Sigmoid colon (tissue), 7 donors: ENCODE measurements at places on chromosomes 5 and 9. TPM values are rescaled to one million over a fixed set of nuclear protein-coding genes. Genes with fewer than 3 reads are reported as not detected.

- no peak for DNase-seq
Measured at GRCh38 chr5:122333564-122333963, 21.5 kb downstream of the SNCAIP start.

GRCh38 chr9:70479880-70480291 is 65.4 kb upstream of the KLF9 start:
- peak; percentile 72 for DNase-seq

GRCh38 chr5:167821151-167821550 is 470.3 kb upstream of the WWC1 start:
- DNase-seq: no peak

DNA sequence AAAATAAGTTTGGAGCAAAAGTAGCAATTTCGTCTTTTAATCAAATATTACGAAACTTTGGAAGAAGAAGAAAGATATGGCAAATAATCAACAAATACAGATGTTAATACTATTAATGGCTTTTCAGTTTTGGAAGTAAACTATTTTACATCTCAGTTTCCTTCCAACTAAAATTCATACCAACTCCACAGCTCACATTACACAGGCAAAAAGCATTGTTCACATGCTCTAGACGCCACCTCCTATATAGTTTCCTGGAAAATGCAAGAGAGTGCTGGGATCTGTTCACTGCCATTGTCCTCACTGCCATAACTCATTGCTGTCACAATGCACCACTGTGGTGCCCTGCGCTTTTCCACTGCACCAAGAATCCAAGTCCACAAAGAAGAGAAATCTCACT is 149.0 kb upstream of the FTMT start:
- DNase-seq: no peak

- DNase-seq: no peak
Measured at GRCh38 chr5:82418608-82418950, 140.4 kb upstream of the RPS23 start.

DNA sequence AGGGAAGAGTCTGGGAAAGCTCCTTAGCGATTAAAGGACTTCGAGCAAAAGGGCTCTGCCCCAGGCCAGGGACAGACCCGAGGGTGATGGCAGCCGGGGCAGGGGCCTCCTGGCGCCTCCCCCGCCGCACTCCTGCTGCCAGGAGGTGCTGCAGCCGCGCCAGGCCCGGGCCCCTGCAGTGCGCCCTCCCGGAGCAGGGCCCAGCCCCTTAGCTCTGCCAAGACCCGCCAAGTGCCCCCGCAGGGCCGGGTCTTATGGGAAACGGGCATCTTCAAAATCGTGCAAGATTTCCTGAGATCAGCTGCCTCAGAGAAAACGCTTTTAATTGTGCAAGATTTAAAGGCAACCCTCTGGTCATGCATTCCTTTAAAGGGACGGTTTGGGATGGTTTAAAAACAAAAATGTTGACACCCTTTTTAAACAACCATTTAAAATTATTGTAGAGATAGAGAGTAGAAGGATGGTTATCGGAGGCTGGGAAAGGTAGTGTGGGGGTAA is 52.4 kb downstream of the CDC14B start:
- no peak for DNase-seq

FAM13B gene
- total RNA-seq: 81.7 TPM

FLT4 gene
- total RNA-seq: 5.3 TPM

- DNase-seq: no peak
Measured at GRCh38 chr5:18000744-18001143, 366.5 kb downstream of the TAF11L14 start.

GRCh38 chr5:78429332-78429980 is 69.0 kb downstream of the SCAMP1 start:
- no peak for DNase-seq

DNA sequence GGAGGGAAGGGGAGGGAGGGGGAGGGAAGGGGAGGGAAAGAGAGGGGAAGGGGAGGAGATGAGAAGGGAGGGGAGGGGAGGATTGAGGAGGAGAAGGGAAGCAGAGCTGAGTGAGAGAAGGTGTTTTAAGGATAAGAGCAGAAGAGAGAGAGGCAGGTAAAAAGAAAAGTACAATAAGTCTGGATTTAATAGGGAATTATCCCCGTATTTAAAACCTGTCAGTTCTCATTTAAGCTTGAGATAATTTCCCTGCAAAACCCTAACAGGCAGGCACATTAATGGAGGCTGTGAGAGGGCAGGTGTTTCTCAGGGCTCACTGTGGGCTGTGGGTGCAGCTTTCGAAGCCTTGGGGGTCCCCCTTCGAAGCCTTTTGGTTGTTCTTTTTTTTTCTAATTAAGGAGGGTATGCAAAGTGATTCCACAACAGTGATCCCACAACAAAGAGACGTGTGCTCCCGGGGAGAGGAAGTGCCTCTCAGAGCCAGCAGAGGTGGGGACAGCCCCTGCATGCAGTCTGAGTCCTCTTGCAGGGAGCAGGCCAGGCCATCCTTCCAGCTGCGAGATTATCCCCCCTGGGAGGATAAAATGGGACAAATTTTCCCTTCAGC is 317.9 kb upstream of the IRX1 start:
- no peak for DNase-seq

DNA sequence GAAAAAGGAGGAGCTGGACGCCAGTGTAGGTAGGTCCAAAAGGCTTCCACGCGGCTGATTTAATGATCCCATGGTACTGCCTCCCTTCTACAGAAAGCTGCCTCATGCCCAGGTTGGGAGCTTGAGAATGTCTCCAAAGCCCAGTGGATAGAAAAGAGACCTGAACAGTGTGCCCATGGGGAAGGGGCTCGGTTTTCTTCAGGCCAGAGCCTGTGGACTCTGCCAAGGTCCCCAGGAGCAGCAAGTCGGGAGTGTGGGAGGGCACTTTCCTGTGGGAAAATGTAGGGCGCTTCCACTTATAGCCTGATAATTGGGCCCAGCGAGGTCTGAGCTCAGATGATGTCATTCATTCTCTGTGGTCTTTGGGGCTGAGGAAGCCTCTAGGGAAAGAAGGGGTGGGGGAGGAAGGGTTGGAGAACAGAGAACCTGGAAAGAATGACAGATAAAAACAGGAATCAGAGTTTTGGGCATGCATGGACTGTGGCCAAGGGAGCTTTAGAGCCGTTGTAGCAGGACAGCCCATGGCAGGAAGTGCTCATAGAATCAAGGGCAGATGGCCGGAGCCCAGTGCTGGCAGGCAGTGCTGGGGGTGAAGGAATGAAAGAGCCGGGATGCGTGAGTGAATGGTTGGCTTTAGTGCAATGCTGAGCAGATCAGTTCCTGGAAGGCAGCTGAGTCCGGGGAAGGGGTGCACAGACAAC is 42.5 kb upstream of the SH3PXD2B start:
- DNase-seq: peak; percentile 72

SLC36A3 gene
- not detected for total RNA-seq

SPATA6L gene
- 1.4 TPM for total RNA-seq

GRCh38 chr9:90684106-90684505 is 41.5 kb upstream of the DIRAS2 start:
- DNase-seq: no peak

GRCh38 chr9:106623558-106623957 is 239.4 kb upstream of the ZNF462 start:
- DNase-seq: no peak

- no peak for DNase-seq
Measured at GRCh38 chr5:107666051-107666655, 4.6 kb downstream of the EFNA5 start.

DNA sequence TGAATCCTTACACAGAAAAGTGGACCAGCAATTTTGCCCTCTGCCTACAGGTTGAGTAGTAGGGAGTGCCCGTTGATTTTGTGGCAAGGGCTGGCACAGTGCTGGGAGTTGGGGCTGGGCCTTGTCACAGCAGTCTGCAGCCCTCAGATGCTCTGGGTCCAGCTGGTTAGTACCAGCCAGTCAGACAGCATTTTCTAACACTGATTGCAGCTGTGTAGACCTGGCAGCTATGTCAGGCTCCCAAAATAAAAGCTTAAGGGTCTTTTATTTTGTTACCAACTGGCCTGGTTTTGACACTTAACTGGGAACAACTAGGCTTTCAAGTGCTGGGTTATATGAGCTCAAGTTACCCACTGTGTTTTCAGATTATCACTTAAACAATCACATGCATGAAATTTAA is 57.7 kb downstream of the MAT2B start:
- no peak for DNase-seq

TRIM36 gene
- total RNA-seq: 1.1 TPM

DNA sequence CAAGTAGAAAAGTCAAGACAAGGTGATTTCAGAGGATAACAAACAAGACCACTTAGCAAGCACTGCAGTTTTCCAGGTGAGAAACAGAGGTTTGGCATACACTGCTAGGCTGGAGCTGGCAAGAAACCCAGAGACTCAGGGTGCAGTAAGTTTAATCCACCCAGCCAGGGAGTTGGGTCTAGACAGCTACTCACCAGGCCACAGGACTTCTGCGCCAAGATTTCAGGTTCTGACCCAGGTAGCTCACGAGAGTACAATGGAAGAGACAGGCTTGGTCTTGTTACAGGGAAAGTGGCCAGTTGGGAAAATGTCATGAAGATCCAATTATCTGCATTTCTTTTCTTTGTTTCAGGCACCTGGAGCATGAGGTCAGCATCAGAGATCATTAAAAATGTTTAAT is 9.8 kb downstream of the SMIM23 start:
- no peak for DNase-seq

RIOK2 gene
- total RNA-seq: 19.5 TPM

- DNase-seq: no peak
Measured at GRCh38 chr5:50717651-50718050, 51.2 kb downstream of the PARP8 start.

DNA sequence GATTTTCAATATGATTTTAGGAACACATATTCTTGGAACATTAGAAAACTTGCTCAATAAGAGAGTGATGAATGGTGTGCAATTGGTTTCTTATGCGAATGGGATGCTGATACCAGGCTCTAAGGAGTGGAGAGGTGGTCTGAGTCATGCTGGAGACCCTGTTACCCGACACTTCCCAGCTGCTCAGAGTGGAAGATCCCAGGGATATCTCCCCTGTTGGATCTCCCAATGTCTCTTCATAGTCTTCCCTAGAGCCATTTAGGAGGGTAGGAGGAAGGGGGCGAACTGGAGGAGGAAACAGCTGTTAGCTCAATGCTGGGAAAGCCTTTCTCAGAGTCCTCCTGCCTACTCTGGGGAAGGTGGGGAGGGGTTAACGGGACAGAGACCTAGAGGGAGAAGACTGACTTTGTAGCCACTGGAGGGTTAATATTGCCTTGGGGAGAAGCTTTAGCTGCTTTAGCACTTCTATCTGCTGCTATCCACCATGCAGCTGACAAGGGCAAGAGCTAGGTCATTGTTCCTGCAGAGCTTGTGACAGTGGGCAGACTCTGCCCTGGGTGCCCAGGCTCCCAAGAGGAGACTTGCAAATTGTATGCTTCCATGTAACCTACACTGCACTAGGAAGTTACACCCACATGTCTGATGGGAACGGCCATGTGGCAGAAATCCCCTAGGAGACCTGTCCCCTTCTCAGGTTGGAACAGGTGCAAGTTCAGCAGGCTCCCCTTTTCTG is 301.0 kb downstream of the GADD45G start:
- DNase-seq: no peak

- no peak for DNase-seq
Measured at GRCh38 chr9:38112049-38112448, 43.0 kb upstream of the SHB start.

- DNase-seq: no peak
Measured at GRCh38 chr5:128062172-128062746, 21.3 kb upstream of the SLC12A2 start.

IDNK gene
- 5.7 TPM for total RNA-seq

- peak; percentile 90 for DNase-seq
Measured at GRCh38 chr5:124746916-124747790, 714 bp upstream of the ZNF608 start.

- no peak for DNase-seq
Measured at GRCh38 chr5:158654415-158654814, 445.3 kb downstream of the EBF1 start.

DNA sequence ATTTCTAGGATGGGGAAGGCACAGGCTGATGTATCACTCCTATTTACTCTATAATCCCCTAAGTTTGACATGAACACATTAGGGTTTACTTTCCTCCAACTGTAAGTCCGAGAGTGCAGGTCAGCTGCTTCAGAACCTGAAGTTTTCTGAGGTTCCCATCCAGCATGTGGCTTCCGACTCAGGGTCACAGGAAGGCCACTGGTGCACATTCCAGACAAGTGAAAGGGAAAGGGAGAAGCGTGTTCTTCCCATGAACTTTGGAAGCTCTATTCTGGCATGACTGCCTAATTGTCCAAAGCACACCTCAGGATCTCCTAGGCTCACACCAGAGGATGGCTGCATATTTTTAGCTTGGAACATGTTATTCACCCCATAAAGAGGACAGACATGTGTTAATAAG is 602.6 kb downstream of the SEMA5A start:
- DNase-seq: no peak

DNA sequence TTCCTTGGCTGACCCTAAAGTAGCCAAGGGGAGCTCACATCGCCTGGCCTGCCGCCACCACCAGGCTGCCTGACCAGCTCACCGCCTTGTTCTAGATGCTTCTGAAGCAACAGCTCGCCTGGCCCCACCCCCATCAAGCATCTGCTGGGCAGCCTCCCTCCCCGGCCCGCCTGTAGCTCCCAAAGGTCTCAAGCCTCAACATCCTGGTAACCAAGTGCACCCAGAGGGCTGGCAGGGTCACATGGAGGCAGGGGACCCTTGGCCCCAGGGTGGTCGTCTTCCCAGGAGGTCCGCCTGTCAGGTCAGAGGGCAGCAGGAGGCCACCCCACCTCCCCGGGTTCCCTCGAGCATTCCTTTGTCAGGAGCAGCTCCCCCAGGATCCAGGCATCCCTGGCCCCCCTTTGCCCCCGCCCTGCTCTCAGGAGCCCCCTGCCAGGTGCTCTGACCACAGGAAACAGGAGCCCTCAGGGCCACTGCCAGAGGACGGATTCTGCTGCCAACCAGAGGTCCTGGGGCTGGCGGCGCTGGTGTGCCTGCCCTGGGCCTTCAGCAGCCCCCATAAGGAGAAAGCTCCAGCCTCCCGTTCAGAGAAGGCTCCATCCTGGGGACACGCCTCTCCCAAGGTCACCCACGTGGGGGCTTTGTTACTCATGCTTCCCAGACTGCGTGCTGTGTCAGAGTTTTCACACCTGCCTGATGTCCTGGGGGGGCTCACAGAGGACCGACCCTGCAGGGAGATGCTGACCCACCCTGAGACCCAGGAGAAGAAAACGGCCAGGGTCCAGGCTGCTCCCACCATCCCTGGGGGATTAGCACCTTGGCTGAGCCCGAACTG is 3.5 kb upstream of the LRRC14B start:
- DNase-seq: peak; percentile 59

RHOBTB3 gene
- 138 TPM for total RNA-seq
